ENCODE measurements at places on chromosomes 11 and 22.

DNA sequence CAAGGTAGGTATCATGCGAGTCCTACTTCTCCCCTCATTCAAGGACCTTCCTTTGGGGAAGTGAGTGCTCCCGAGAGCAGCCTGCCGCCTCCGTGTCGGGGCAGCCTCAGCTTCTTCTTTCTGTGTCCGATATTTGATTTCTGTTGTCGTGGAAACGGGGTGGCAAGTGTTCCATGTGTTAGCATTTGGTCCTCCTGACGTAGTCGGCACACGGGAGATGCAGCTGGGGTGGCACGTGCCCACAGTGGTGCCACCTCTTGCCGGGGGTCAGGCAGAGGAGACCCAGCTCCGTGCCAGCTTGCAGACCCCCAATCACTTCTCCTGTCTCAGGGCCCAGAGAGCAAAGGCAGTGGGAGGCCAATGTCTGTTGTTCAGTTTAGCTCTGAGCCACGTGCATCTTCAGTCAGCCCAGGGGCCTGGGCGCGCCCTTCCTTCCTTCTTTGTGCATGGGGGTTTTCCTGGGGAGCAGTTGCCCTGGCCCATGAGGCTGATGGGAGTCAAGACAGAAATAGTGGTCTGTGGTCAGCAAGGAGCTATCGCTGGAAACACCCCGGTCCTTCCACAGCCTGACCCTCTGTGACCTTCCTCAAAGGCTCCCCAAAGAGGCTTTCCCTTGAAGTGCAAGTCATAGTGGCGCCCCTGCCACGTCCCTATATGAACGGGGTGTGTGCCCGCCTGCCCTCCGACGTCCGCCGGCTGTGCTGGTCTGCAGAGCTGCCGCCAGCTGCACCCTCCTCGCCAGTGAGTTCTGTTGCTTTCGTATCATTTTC lies 44.5 kb downstream of the PARVB start:
- DNase-seq: peak; percentile 37

- no peak for DNase-seq
Measured at GRCh38 chr11:63868399-63869064, 29.6 kb downstream of the MARK2 start.

DNA sequence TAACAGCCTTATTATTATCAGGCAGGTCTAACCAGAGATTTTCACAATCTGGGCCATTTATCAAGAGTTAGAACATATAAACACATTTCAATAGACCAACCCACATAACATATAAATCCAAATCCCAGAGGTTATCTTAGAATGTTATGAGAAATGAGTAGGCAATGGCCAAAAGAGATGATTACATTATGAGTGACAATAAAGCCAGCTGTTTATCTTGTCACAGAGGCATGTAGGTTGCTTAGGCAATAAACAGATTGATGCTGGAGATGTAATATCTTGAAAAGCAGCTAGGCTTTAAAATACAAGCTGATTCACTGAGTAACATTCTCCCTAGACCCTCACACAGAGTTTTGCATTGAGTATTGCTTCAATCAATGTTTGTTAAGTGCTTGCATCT lies 148.5 kb upstream of the SESN3 start:
- no peak for DNase-seq

DNA sequence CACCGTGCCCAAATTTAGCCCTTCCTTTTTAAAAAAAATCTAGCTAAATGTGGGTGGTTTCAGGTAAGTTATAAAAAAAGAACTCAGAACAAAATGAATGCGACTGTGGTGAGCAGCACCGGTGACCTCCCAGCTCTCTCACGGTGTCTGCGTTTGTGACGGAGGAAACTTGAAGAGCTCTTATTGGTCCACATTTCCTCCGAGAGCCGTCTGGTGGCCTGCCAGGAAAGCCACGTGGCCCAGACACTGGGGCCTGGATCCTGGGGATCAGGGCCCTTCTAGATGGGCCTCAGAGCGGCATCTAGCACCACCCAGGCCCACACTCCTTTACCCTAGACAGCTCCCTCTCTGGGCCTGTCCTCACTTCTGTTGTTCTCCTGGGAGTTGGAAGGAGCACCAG lies 39.5 kb downstream of the B3GAT1 start:
- DNase-seq: no peak

DNA sequence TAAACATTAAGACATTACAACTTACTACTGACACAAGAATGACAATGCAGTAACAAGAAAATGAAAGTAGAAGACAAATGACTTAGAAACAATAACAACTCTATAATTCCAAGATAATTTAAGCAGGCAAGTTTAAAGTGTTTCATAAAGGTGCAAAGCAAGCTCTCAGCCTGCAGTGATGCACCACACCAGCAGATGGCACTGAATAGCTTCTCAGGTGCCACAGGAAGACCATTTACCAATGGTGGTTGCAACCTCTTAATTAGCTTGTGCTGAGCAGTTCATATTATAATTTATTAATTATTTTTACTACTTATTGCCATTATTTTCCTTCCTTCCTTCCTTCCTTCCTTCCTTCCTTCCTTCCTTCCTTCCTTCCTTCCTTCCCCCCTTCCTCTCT lies 60.6 kb downstream of the NXPE2 start:
- DNase-seq: peak; percentile 2

- peak; percentile 58 for DNase-seq
Measured at GRCh38 chr22:42313804-42314581, 43.5 kb upstream of the TCF20 start.

DNA sequence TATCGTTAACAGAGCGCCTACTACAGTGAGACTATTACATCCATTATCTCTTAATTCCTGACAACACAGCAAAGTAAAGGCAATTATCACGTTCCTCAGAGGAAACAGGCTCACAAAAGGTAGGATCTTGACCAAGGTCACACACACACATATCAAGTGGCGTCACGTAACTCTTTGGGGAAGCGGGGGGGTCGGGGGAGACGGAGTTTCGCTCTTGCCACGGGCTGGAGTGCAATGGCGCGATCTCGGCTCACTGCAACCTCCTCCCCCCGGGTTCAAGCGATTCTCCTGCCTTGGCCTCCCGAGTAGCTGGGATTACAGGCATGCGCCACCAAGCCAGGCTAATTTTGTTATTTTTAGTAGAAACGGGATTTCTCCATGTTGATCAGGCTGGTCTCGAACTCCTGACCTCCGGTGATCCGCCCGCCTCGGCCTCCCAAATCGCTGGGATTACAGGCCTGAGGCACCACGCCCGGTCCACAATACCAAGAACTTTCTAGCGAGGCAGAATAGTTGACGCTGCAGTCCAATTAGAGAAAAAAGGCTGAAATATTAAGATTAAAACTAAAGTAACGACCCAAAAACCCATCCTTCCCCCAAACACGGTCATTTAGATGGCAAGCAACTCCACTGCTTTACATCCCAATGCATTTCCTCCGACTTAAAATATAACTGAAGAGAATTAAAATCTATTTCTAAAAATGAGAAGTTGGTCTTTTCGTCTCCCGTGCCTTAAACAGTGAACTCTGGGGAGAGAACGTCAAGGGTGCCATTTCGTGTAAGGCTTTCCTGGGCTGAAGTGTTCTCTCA lies 1.2 kb downstream of the DDX17 start:
- peak; percentile 77 for DNase-seq

DNA sequence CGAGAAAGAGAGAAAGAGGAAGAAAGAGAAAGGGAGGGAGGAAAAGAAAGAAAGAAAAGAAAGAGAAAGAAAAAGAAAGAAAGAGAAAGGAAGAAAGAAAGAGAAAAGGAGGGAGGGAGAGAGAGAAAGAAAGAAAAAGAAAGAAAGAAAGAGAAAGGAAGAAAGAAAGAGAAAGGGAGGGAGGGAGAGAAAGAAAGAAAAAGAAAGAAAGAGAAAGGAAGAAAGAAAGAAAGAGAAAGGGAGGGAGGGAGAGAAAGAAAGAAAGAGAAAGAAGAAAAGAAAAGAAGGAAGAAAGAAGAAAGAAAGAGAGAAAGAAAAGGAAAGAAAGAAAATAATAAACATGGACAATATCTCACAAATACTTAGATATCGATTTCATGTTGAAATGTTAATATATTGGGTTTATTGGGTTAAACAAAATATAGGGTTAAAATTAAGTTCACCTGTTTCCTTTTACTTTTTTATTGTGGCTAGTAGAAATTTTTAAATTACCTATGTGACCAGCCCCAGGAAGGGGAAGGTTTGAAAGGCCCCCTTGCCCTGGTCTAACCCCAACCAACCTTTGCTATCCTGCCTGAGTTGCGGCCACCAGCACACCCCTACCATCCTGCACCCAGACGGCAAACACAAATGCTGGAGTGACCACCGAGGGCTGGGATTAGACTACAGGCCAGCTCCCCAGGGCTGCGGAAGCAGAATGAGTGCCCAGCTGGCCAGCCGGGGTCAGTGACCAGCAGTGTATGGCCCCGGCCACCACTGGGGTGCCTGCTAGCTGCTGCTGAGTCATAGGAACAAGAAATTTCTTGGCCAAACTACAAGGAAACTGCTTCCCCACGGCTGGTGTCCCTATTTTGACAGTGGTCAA lies 81.0 kb upstream of the FGF3 start:
- no peak for DNase-seq

- DNase-seq: no peak
Measured at GRCh38 chr11:114197799-114198500, 98.2 kb upstream of the NNMT start.

DNA sequence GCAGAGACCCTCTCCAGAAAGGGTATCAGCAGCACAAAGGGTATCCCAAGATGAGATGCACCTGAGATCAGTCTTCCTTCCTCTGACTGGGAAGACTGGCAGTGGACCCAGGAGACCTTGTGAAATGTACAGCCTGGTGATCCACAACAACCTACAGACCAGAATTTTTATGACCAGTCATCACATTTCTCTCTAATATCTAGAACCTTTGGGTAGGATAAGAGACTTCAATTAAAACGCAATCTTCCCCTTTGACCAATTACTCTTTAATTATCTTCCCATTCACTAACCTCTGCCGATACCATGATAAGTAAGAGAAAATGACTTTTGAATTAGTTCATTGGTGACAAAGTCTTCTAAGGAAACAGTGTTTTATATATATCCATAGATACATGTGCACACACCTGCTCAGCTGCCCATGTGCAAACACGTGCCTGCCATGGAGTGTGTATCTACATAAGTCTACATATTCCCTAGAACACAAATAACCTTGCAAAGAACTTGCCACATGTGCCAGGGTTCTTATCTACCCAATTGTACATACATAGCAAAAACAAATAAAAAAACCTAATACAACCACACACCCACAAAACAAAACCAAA lies 44.2 kb upstream of the SLC5A1 start:
- no peak for DNase-seq

DNA sequence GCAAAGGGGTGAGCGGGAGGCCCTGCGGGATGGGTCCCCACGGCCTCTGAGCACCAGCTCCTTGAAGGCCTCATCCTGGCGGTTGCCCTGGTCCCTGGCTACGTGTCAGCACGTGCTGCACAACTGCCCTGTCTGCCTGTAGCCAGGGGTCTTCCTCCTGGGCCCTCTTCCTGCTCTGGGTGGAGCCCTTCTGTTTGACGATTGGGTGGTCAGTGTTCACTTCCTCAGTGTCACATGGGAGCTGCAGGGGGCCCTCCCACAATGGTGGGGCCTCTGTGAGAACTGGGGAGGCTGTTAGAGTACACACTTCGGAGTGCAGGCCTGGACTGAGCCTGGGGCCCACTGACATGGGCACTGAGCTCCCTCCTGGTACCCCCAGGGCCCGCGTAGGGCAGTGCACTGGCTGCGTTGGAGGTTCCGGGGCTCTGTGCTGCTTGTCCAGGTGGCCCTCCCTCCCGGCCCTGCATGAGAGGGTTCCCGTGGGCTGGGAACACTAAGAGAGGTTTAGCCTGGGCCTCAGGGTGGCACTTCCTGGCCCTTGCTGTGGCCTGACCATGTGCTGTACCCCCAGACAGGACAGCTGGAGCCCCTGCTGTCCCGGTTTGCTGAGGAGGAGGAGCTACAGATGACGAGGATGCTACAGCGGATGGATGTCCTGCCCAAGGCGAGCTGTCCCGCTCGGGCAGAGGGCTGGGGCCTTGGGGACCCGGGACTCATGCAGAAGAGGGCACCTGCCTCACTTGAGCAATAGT lies 13.8 kb downstream of the DGCR6L start:
- no peak for DNase-seq

DNA sequence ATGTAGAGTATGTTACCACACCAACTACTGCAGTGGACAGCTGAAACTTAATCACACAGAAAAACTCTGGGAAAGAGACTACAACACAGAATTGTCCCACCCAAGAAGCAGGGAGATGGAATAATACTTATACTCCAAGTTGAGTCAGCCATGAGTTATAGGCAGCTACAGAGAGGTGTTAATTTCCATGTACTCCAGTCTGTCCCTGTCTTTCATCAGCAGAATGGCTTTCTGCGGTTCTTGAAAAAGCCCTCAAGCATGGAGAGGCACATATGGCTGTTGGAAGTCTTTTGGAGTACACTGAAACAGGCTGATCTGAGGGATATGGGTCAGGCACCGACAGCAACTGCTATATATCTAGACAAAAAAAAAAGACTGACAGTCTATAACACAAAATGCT lies 219.5 kb downstream of the DLG2 start:
- no peak for DNase-seq

GRCh38 chr11:122682464-122682863 lies 26.9 kb downstream of the UBASH3B start:
- no peak for DNase-seq

DNA sequence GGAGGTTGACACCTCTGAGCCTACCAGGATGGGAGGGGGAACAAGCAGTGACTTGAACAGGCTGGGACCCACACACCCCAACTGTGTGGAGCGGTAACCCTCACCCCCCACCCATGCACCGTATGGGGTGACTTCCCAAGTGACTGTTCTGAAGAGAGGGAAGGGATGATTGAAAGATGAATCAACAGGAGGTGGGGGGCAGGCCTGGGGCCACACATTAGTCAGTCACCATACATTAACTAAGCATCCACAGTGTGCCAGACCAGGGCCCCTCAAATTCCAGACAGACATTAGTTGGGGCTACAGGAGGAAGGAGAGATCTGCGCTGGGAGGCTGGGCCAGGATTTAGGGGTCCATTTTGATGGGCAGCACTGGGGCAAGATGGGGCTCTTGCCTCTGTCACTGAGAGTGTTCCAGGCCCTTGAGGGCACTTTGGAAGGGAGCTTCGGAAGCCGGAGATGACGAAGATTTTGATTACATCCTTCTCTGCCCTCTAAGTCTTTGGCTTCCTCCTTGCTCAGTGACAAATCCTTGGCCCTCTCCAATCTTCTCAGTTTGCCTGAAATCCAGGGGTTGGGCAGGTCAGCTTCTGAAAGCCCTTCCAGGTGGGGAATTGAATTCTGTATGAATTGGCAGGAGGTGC lies 966 bp downstream of the SMTN start:
- DNase-seq: no peak

DNA sequence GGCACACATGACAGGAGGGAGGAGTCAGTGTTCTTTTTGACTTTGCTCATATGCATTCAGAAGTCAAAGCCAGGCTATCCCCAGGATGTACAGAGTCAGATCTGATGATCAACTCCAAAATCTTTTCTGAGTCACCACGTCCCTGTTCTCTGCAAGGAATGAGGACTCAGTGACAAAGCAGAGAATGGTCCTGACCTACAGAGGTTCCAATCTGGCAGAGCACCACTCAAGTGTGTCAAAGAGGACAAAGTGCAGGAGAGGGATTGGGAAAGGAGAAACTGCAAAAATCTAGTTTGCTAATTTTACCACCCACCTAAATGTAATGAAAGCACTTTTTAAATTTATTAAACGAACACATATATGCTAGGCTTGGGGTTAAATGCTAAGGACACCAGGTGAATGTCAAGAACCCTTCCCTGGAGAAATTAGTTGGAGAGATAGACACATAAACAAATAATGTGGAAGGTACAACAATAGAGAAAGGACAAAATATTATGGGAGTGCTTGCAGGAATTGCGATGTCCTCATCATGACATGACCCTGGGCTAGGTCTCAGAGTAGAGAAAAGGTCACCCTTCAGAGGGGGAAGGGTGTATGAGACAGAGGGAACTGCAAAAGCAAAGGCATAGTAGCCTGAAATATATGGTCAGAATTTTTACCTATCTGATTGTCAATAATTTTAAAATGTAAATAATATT lies 56.3 kb downstream of the MTNR1B start:
- no peak for DNase-seq
